ENCODE measurements at places on chromosomes 1 and 21.

- no peak for DNase-seq
Observed at GRCh38 chr1:154500533-154500932, 1.5 kb upstream of the TDRD10 start.

DNA sequence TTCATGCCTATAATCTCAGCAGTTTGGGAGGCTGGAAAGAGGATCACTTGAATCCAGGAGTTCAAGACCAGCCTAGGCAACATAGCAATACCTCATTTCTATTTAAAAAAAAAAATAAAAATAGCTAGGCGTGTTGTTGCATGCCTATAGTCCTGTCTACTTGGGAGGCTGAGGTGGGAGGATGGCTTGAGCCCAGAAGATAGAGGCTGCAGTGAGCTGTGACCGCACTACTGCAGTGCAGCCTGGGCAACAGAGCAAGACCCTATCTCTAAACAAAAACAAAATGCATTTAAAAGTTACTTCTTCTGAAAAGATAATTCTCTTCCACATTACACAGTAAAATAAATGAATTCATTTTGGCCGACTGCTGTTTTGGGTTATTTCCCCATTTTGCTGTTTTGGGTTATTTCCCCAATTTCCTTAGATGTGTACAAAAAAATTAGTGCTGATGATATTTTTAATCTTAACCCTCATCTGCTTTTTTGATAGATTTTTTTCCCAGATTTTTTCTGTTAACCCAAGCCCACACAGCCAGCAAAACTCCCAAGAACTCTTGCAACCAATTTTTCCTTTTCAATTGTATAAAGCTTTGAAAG, 23.0 kb upstream of the SAMSN1 start:
- no peak for DNase-seq

- DNase-seq = peak; percentile 17
Observed at GRCh38 chr1:42340093-42340492, 5.1 kb upstream of the FOXJ3 start.

- no peak for DNase-seq
Observed at GRCh38 chr1:209675565-209676154, 448 bp downstream of the G0S2 start.

- DNase-seq = no peak
Observed at GRCh38 chr1:13583595-13583965, at the start of gene PDPN. PDPN (plus strand) TSS chr1:13583832; CDS start chr1:13584034, 202 bp downstream.

GRCh38 chr1:33462405-33463164, 9.9 kb upstream of the ZSCAN20 start:
- DNase-seq = no peak

DNA sequence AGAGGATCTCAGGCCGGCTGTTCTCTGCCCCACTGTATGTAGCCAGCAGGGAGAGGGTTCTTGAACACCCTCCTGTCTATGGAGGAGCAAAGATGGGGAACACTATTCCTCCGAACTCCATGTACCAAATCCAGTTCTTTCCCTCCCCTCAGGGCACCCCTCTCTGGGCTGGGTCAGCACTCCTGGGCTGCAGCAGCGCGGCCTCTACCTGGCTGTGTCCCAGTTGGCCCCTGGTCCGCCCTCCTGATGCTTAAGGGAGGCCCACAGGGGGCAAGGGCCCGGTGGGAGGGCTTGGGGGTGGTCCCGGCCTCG, 471 bp upstream of the ADPRS start:
- no peak for DNase-seq

- DNase-seq = no peak
Observed at GRCh38 chr21:40850071-40850470, 3.1 kb upstream of the DSCAM start.

GRCh38 chr1:34013136-34013535, 149.3 kb downstream of the HMGB4 start:
- peak; percentile 13 for DNase-seq

GRCh38 chr1:201990427-201990826, 8.0 kb downstream of the RNPEP start:
- no peak for DNase-seq

GRCh38 chr1:36703526-36704208, 221.0 kb upstream of the CSF3R start:
- peak; percentile 61 for DNase-seq

DNA sequence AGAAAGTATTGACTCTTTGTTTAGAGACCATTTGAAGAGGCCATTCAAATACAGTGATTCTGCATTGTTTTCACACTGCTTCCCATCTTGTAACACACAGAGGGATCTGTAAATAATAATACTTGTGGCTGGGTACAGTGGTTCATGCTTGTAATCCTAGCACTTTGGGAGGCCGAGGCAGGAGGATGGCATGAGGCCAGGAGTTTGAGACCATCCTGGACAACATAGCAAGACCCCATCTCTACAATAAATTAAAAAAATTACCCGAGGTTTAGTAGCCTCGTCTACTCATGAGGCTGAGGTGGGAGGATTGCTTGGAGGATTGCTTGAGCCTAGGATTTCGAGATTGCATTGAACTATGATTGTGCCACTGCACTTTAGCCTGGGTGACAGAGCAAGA, 5.7 kb downstream of the ZMYM4 start:
- no peak for DNase-seq

DNA sequence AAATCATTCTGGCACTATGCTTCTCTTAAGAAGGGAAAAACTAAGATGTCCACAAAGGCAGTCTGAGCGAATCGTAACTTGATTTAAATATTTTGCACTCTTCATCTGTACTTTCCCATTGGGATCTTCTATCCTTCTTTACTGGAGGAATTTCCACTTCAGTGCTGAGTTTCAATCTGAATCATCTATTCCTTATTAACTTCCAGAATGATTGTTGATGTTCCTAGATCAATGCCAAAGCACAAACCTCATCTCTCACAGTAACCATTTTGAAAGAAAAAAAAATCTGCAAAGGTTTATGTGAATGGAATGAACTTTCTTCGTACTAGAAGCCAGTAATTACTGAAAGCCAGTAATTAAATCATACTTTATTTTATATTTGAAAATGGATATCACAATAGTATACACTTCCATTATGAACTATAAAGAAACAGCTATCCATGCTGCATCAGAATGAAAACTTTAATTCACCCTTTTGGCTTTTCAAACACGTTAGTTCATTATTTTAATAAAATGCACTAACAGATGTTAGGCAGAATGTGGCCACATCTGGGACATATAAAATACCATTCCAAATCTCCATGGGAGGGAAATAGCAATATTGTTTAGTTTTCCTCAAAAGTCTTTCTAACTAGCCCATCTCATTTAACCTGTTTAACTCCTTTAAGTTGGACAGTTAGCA, 5.5 kb upstream of the RNF2 start:
- DNase-seq = no peak

DNA sequence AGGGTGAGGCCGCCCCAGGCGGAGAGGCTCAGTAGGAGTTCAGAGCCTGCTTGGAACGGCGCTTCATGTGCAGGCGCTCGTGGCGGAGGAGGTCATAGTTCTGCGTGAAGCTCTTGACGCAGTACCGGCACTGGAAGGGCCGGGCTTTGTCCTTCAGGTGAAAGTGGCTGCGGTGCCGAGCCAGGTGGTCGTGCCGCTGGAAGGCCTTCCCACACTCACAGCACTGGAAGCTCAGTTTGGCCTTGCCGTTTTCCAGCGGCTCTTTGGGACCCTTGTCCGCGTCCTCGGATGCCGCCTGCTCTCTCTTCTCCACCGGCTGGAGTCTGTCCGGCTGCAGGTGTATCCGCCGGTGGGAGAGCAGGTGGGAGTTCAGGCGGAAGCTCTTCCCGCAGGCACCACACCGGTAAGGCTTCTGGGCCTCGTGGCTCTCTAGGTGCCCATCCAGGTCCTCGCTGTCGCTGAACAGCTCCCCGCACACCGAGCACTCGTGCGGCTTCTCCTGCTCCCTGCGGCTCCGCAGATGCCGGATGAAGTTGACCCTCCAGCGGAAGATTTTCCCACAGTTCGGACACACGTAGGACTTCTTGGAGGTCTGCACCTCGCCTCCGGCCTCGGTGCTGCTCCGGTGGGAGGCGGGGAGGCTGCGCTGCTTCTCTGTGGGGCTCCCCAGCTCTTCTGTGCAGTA, 31.0 kb downstream of the ZNF496 start:
- no peak for DNase-seq

DNA sequence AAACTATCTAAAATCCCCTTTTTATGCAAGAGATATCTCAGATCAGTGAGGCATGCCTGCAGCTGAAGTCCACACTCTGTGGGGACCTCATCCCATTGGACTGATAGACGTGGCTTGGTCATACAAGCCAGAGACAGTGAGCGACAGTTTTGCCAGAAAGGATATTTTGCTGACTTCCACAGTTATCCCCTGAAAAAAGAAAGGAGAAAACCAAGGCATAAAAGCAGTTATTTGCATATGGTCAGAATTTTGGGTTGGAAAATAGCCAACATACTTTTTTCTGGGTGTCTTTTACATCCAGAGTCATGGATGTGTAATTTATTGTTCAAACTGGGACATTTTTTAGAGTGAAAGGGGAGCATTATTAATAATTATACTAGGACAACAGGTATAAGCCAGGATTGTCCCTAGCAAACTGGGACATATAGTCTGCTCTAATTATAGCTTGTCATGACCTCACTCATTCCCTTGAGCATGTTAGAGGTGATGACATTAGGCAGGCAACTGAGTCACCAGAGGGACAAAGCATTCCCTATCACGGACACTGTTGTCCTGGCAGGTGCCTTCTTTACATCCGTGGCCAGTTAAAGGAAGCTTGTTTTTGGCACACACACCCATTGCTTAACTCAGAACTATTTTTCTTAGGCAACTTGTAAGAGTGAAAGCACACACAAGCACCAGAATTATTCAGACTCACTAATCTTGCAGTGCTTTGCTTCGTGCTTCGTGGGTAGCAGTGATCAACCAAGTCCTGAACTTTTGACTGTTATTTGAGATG, 65.5 kb downstream of the PRRX1 start:
- no peak for DNase-seq

- DNase-seq = no peak
Observed at GRCh38 chr1:156689953-156690674, 12.9 kb upstream of the NES start.

GRCh38 chr1:24928689-24929397, 1.2 kb downstream of the RUNX3 start:
- DNase-seq = no peak

DNA sequence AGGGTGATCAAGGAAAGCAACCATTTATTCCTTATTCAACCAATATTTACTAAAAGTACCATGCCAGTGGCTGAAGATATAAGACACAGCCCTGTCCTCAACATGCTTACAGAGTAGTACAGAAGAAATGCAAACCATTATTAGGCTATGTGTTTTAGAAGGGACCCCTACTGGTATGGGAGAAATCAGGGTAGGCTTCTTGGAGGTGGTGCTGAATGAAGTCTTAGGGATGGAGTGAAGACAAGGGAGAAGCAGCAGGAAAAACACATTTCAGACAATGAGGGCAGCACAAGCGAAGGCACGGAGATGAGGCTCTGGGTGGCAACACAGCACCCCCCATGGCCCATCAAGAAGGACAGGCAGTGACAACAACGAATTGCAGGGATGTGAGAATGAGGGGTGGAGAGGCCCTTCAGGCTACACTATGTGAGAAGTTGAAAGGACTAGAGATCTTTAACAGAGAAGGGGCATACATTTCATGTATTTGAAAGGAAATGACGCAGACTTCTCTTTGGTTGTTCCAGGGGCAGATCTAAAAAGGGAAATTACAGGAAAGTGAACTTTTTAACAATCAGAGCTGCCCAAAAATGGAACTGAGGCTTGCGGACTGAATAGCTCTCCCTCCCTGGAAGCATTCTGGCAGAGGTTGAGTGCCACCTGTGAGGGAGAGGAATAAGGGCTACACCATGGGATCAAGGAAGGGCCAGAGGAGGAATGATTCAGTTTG, 16.8 kb upstream of the CD58 start:
- no peak for DNase-seq

DNA sequence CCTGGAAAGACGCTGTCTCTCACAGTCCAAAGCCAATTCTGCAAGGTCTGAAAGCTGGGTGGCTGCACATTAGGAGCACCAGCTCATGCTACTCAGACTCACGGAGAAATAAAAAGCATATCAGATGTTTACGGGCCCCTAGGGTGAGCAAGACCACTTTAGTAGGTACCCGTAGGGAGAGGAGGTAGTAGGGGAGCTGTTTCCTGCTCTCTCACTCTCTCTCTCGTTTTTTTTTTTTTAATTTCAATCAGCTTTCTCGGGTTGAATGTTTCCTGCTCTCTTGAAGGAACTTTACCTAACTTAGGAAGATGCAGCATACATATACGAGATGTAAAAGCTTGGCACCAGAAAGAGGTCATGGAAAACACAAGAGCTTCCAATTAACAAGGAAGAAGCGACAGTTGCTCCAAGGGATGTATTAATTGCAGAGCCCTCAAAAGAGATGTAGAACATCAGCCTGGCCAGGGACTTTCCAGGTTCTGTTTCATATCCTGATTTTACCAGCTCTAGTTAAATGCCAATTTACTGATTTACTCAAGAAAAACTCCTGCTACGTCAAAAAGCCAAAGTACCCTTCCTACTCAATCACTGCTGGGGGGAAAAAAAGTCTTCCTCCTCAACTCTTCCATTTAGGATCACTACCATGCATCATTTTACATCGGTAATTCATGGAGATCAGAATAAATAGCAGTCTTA, 3.1 kb downstream of the LORICRIN start:
- DNase-seq = no peak

DNA sequence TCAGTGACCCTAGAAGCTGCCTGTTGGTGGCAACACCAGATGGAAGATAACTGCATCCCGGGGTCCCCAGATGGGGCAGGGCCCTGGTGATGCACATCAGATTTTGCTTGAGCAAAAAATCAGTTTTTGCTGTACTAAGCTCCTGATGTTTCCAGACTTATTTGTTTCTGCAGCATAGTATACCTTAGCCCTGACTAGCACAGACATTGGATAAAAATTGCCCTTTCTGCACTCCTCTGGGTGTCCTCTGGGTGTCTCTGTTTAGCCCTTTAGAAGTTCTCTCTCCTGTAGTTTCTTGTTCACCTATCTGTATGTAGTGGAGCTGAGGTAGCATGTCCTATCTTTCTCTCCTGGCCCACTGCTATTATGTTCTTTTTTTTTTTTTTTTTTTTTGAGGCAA, 30.3 kb upstream of the PLA2G2C start:
- peak; percentile 22 for DNase-seq

DNA sequence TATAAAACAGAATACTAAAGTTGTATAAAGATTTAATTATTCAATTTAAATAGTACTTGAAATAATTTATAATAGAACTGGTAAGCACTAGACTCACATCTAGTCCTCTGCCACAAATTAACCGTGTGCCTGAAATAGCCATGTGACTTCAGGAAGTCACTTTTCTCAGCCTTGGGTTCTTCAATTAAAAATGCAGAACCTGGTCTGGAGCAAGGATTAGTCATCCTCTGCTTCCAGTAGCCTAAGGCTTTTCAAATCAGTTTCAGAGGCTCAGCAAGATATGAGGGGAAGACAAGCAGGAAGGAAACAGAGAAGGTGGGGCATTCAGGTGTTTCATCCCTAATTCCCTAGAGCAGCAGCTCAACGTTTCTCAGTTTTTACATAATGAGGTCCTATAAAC, 23.0 kb downstream of the DPH5 start:
- DNase-seq = no peak

GRCh38 chr1:176838276-176838995, 326.1 kb downstream of the ASTN1 start:
- no peak for DNase-seq

GRCh38 chr21:14536929-14537328, 9.2 kb downstream of the SAMSN1 start:
- DNase-seq = no peak

- DNase-seq = no peak
Observed at GRCh38 chr1:60134716-60135115, 61.1 kb upstream of the C1orf87 start.

GRCh38 chr1:54380290-54380882, 25.8 kb downstream of the SSBP3 start:
- no peak for DNase-seq

Measured in NCI-H1694 (cell line).